ENCODE measurements at places on chromosomes 3 and 15.

GRCh38 chr15:99976811-99977271, 243.6 kb upstream of the LYSMD4 start:
- DNase-seq = no peak

GRCh38 chr3:36011791-36012190, 368.5 kb upstream of the STAC start:
- no peak for DNase-seq

- DNase-seq = peak; percentile 53
These were observed 290.1 kb downstream of the ZIC1 start for GRCh38 chr3:147699175-147699838.

- no peak for DNase-seq
These were observed 50.2 kb upstream of the FAM174B start for GRCh38 chr15:92705764-92706163.

DNA sequence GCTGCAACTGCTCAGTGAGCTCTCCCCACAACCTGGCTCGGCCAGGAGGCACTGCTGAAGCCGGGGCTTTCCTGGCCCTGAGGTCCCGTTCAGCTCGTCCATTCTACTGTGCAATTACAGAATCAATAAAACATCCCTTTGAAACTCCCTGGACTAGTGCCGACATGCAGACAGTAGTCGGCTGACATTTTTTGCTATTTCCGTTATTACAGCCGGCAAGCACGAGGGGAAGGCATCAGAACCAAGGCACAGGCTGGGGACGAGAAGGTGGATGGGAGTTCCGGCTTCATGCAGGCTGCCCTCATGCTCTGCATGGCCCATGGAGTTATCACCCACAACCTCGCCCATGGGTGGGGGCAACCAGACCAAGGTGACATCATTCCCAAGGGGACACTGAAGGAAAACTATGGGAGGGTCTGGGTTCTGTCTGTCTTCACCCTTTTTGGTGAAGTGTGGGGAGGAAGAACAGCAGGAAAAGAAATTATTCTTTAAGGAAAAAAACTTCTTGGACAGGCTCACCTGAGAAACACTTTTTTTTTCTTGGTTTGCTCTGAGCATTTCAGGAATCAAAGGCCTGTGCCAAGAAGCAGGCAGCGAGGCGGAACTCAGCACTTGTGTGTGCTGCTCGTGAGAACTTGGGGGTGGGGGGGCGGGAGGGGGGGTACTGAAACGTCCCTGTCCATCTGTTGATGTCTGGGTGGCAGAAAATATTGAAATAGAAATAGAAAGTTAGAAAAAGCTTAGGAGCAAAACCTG, 154.5 kb downstream of the FOXP1 start:
- no peak for DNase-seq

GRCh38 chr3:12396471-12396870, 87.8 kb upstream of the TSEN2 start:
- no peak for DNase-seq

DNA sequence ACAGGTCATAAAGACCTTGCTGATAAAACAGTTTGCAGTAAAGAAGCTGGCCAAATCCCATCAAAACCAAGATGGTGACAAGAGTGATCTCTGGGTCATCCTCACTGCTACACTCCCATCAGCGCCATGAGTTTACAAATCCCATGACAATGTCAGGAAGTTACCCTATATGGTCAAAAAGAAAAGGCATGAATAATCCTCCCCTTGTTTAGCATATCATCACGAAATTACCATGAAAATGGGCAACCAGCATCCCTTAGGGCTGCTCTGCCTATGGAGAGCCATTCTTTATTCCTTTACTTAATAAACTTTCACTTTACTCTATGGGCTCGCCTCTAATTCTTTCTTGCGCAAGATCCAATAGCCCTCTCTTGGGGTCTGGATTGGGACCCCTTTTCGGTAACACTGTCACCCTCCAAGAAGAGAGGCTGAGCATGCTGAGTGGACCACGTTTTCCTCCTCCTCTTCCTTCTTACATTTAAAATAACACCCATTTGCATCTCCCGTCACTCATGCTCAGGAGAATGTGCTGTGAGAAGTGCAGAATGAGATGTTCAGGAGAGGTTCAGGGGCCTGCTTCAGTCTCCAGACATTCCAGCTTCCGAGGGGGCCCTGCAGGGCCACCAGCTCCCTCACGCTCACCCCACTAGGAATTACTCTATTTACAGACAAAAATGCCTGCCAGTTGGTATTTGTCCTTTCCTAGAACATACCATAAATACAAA, 47.3 kb downstream of the NSMCE3 start:
- DNase-seq = no peak

DNA sequence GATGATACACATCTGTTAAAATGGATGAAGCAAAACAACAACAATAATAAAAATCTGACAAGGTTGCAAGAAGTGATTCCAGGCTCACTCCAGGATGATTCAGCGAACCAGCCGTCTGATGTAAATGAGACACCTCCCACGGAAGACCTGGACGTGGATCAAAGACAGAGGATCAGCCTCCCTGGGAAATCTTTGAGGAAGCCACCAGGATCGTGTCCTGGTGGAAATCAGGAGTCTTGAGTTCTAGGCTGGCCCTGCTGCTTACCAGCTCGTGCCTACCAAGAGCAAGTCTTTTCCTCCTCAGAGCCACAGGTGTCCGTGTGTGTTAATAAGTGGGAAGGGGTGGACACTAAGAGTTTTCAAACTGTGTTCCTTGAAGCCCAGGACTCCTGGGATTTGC, 15.3 kb upstream of the ADCY5 start:
- no peak for DNase-seq

DNA sequence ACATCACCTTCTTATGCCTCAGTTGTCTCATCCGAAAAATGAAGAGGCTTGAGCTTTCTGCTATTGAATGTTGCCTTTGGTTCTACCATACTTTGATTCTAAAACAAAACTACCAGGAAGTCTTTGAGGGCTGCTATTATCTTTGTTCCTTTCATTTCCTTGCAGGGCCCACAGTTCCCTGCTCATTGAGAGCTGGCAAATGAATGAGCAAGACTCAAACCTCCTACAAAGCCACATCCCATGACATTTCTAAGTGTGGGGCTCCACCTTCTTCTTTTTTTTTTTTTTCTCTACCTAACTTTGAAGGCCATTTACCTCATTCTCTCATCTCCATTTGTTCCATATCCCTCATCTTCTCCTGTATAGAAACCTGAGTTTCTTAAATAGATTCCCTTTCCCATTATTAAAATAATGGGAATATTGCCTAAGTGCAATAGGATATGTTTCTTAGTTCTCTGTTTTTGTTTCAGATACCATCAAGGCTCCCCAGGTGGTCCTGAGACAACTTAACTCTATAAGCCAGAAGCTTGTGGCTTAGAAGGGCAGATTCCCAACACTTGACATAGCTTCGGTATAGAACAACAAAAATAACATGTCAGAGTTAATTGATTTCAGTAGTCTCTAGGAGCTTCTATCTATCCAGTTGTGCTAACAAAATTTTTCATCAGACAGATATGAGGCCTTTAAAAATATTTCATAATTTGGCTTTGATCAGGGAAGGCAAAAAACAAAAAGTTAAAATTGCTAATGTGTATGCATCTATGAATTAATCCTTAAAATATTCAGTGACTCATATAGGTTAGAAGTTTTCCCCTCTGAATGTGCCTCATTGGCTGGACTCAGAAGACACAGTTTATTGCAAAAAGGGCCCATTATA, 951.6 kb downstream of the TUSC7 start:
- peak; percentile 79 for DNase-seq

- DNase-seq = no peak
These were observed 46.3 kb upstream of the SMAD3 start for GRCh38 chr15:67019069-67019468.

DNA sequence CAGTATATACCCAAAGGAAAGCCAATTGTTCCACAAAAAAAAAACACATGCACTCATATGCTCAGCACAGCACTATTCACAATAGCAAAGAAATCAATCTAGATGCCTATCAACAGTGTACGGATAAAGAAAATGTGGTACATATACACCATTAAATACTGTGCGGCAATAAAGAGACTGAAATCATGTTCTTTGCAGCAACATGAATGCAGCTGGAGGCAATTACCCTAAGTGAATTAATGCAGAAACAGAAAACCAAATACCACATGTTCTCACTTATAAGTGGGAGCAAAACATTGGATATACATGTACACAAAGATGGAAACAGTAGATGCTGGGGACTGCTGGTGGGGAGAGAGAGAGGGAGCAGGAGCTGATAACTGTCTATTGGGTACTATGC, 124.2 kb upstream of the AADACL2 start:
- DNase-seq = no peak

- no peak for DNase-seq
These were observed 15.8 kb downstream of the IQSEC1 start for GRCh38 chr3:13057282-13058040.

DNA sequence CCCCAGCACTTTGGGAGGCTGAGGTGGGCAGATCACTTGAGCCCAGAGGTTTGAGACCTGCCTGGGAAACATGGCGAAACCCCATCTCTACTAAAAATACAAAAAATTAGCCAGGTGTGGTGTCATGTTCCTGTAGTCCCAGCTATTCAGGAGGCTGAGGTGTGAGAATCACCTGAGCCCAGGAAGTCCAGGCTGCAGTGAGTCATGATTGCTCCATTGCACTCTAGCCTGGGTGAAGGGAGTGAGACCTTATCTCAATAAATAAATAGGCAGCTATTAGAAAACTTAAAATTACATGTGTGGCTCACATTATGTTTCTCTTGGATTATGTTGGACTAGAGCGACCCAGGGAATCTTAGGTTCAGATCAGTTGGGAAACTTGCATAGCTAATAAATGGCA, 69.7 kb downstream of the RPLP1 start:
- no peak for DNase-seq

- DNase-seq = no peak
These were observed 271.9 kb upstream of the TPRG1 start for GRCh38 chr3:188899881-188900280.

GRCh38 chr3:139772539-139773500, 95.0 kb upstream of the NMNAT3 start:
- peak; percentile 20 for DNase-seq

GRCh38 chr15:45094358-45094730, 19.6 kb downstream of the DUOX2 start:
- no peak for DNase-seq

DNA sequence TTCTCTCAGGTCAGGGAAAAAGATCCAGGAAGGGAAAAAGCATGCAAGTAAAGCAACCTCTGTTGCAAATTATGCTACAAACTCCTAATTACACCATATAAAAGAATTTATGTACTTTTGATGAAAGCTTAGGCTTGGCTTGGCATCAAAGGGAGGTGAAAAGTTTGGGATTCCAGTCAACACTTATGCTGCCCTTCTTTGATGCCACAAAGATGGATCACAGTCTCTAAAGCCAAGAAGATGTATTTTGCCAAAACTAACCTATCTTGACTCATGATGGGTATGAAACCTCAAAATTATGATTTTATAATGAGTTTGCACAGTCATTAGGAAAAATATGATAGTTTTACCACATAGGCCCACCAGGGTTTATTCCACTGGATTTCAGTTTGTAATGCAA, 101.0 kb upstream of the CCDC80 start:
- peak; percentile 53 for DNase-seq

- DNase-seq = no peak
These were observed 146.9 kb downstream of the CD47 start for GRCh38 chr3:107943786-107944523.

DNA sequence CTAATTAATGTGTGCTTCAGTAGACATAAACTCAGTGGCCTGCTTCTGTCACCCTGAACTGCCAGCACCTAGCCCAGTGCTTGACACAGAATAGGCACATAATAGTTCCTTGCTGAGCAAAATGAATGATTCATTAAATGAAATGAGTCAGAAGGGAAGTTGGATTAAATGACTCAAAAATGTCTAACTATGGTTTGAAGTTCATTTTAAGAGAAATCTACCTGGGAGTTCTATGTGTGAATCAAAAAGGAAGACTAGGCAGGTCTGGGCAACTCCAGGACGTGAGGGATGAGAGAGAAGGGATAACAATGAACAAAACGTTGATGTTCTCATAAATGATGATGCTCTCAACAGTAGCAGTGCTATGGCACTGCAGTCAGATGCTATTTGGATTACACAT, 175.0 kb downstream of the CFAP20DC start:
- DNase-seq = no peak

DNA sequence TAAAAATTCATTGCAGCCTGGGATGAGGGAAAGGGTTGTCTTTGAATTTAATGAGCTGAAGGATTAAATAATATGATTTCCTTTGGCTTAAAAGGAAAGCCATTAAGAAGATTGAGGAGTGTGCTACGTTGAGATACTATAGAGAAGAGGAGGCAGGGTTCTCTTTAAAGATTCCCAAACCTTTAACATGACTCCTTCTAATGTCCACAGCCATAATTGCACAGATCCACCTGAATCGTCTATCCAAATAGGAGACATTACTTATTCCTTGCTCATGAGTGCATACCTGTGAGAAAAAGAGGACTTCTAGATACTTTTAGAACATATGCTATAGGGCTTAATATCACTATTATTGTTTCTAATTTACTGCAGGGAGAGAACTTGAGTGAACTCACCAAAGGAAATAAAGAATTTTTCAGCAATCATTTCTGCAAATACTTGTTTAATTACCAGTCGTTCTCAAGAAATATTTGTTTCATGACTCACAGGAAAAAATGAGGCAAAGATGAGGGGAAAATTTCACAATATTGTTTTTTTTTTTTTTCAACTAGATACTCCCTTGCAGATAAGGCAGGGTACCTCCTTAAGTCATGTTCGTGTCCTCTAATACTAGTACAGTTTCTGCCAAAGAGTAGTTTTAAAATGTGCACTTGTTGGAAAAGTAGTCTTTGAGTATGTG, 8.9 kb upstream of the SUCNR1 start:
- DNase-seq = peak; percentile 69
